ENCODE measurements at places on chromosomes 16 and 17.

- no peak for DNase-seq
Observed at GRCh38 chr16:12900156-12900555, 1.2 kb upstream of the SHISA9 start.

GRCh38 chr16:60729051-60729450, 1307.2 kb downstream of the CDH8 start:
- DNase-seq, result no peak

- no peak for DNase-seq
Observed at GRCh38 chr17:36791942-36792475, 145.3 kb upstream of the LHX1 start.

GRCh38 chr16:23527961-23528643, 17.8 kb upstream of the GGA2 start:
- DNase-seq, result no peak

- no peak for DNase-seq
Observed at GRCh38 chr17:35877345-35878029, 2.7 kb downstream of the CCL5 start.

GRCh38 chr16:88815901-88816589, 4.3 kb upstream of the APRT start:
- DNase-seq, result no peak

GRCh38 chr17:75996665-75997590, 3.7 kb upstream of the CDK3 start:
- no peak for DNase-seq
